ENCODE measurements at places on chromosomes 16 and 17.

GRCh38 chr16:65284626-65285025, 162.8 kb upstream of the CDH11 start:
- no peak for DNase-seq

- no peak for DNase-seq
Measured at GRCh38 chr17:81808778-81809555, 5.0 kb downstream of the GCGR start.

GRCh38 chr16:27330542-27330941, 16.8 kb downstream of the IL4R start:
- DNase-seq, result no peak

- DNase-seq, result no peak
Measured at GRCh38 chr16:85193115-85193493, 80.8 kb upstream of the CIBAR2 start.

DNA sequence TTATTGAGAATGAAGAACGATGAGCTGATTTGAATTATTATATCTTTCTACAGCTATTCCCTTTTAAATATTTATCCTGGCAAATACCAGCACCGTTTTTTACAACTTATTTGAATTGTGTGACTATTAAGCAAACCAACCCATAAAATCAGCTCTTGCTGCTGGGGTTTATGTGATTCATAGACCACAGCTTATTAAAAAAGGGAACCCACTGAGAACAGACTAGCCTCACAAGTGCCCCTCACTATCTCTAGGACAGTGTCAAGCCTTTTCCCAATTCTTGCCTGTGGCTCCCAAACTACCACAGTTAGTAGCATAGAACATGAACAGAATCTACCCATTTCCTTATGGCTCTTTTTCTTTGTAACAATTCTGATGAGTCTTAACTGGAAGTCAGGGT, 6.1 kb upstream of the LIG3 start:
- DNase-seq, result no peak

- no peak for DNase-seq
Measured at GRCh38 chr17:39618246-39618913, 8.4 kb upstream of the PPP1R1B start.

DNA sequence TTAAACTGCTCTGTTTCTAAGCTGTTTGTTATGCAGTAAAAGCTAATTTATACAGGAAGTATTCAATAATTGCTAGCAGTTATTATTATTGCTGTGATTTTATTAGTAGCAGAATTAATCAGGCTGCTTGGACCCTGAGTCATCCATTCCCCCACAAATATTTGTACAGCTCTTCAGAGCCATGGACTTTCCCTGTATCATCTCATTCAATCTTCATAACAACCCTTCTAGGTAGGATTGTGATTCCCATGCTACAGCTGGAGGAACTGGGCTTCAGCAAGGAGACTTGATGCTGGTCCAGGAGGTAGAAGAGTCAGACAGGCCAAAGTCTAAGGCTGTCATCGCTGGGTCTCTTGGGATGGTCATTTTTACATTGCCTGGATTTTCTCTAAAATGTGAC, 208.3 kb downstream of the C16orf95 start:
- DNase-seq, result no peak

DNA sequence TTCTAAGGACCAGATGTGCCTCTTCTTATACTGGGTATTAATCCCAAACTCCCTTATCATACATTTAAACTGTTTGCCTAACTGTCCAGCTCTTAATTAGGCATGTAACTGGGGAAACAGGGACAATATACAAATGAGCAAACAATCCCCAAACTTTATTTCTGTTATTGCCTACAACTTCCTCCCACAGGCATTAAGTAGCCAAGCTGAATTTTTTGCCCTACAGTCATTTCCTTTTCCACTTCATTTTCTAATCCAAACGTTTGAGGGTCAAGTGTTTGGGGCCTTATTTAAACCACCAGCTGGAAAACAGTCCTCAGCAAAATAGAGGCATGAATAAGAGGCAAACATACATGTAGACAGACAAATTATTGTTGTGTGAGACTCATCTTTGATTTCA, 77.4 kb upstream of the CCL2 start:
- no peak for DNase-seq

DNA sequence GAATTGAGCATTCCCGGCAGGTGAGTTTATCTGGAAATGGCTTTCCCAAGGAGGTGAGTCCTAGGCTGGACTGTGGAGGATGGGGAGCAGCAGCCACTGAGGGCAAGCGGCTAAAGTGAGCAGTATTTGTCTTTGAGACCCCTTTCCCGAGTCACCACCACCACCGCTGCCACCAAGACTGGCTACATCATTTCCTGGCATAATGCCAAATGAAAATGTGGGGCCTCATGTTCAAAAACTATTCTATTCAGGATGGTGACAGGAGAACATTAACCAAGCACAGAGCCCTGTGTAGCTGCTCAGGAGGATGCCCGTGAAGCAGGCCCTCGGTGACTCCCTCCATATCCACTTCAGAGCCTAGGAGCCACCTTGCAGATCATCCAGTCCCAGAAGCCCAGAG, 46.0 kb downstream of the NOG start:
- no peak for DNase-seq

Data from effector CD4-positive, alpha-beta T cell (primary cell).